Upper lobe of left lung (tissue), 6 donors: ENCODE measurements at places on chromosomes 6 and 20. TPM values are rescaled to one million over a fixed set of nuclear protein-coding genes. Genes with fewer than 3 reads are reported as not detected.

Gene WFDC11
- total RNA-seq = not detected

Gene CLPSL1
- not detected for total RNA-seq

Gene TAAR9
- not detected for total RNA-seq

Gene MATN4
- total RNA-seq = 0.30 TPM

Gene ENPP3
- 0.33 TPM for total RNA-seq

Gene BMP2
- 25.3 TPM for total RNA-seq

Gene LY6G6F
- total RNA-seq = 1.2 TPM

Gene ZNF311
- total RNA-seq = 1.9 TPM

Gene PARD6B
- total RNA-seq = 7.3 TPM

Gene HLA-DRB1
- total RNA-seq = 260 TPM

GRCh38 chr6:119978274-119978889 is 628.8 kb upstream of the MAN1A1 start:
- H3K4me3 ChIP-seq = no peak overlapping the region
- no peaks in the 10 kb centered on the region for H3K36me3 ChIP-seq
- no peak for DNase-seq

DNA sequence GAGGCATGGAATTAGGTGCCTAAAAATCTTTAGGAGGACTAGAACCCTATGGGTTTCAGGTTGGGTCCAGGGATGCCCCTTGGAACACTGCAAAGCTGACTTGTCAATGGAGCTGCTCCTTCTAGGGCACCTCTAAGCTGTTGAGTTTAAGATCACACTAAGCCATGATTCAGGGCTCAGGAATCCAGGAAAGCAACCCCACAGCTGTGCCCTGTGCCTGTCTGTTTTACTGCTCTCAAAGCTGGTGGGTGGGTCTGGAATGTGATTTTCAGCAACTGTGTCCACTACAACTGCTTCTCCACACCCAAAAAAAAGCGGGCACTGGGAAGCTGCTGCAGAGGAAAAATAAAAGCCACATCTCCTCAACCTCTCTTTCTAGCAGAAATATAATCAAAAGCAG is 310.4 kb upstream of the MOCS1 start:
- no peak overlapping the region for H3K4me3 ChIP-seq
- H3K4me1 ChIP-seq = no peaks in the 10 kb centered on the region
- no peaks in the 10 kb centered on the region for H3K36me3 ChIP-seq
- no peak for DNase-seq
- no peak overlapping the region for H3K27ac ChIP-seq
- H3K27me3 ChIP-seq = no peaks in the 10 kb centered on the region

GRCh38 chr20:8220716-8221115 is 88.7 kb downstream of the PLCB1 start:
- no peak overlapping the region for H3K27ac ChIP-seq
- H3K36me3 ChIP-seq = no peaks in the 10 kb centered on the region
- H3K4me1 ChIP-seq = no peaks in the 10 kb centered on the region
- DNase-seq = no peak
- no peaks in the 10 kb centered on the region for H3K27me3 ChIP-seq
- H3K4me3 ChIP-seq = no peak overlapping the region

GRCh38 chr20:46365487-46366220 is 40.8 kb downstream of the ELMO2 start:
- no peak for DNase-seq
- no peak overlapping the region for H3K4me3 ChIP-seq
- peaks cover 35% of the 10 kb centered on the region for H3K36me3 ChIP-seq
- peaks cover 35% of the 10 kb centered on the region for H3K4me1 ChIP-seq
- H3K27ac ChIP-seq = no peak overlapping the region
- no peaks in the 10 kb centered on the region for H3K27me3 ChIP-seq

- H3K27me3 ChIP-seq = no peaks in the 10 kb centered on the region
- no peak overlapping the region for H3K4me3 ChIP-seq
- DNase-seq = peak; percentile 27
- peaks cover 23% of the 10 kb centered on the region for H3K4me1 ChIP-seq
- H3K36me3 ChIP-seq = no peaks in the 10 kb centered on the region
Observed at GRCh38 chr6:90286884-90287488, 9.7 kb downstream of the BACH2 start.

GRCh38 chr6:14058735-14059134 is 58.8 kb upstream of the CD83 start:
- DNase-seq = no peak
- H3K27me3 ChIP-seq = no peaks in the 10 kb centered on the region
- no peak overlapping the region for H3K27ac ChIP-seq
- no peak overlapping the region for H3K4me3 ChIP-seq

DNA sequence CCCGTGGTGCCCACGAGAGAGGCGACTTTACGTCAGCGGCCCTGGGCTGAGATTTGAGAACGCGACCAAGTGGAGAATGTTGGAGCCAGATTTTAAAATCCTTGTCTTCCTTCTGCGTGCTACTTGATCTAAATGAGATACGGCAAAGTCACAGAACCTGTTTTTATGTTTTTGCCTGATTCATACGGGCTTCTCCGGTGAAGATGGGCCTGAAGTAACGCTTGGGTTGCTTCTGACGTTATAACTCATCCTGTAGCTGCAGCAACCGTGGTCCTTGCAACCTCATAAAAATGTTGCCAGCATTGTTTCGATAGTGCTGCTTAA is 462 bp upstream of the SLC35B3 start:
- H3K4me3 ChIP-seq = peak overlapping the region; percentile 90
- H3K27ac ChIP-seq = peak overlapping the region; percentile 89
- no peaks in the 10 kb centered on the region for H3K27me3 ChIP-seq
- H3K36me3 ChIP-seq = no peaks in the 10 kb centered on the region

DNA sequence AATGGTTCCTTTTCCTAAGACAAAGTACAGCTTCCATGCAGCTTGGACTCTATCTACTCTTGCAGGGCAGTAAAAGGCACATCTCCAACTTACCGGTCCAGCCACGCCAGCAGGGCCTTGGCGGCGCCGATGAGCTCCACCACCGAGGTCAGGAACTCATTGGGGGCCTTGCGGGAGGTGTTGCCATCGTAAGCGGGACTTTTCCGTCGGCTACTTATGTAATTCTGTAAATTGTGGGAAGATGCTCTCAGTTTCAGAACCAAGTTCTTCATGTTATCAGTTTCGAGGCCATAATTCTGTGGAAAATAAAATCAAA is 68.5 kb downstream of the CNKSR3 start:
- no peak for DNase-seq
- no peaks in the 10 kb centered on the region for H3K27me3 ChIP-seq
- H3K4me1 ChIP-seq = no peaks in the 10 kb centered on the region

DNA sequence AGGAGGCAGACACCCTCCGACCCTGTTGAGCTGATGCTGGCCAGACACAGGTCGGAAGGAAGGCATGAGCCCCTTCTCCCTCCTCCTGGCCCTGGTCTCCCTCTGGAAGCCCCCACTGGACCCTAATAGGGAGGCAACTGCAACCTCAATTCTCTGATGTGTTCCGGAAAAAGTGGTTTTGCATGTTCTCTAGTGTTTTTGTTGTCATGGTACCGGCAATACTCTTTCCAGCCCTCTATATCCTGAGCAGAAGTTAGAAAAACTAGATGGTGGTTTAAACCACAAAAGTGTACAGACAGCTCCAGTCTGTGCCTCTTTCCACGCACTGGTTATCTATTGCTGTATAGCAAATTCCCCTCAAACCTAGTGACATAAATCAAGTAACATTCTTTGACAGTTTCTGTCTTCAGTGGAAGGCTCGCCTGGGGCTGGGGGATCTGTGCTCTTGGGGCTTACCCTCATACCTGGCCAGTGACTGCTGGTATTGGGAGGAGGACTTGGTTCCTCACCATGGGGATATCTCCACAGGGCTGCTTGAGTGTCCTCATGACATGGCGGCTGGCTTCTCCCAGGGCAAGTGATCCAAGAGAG is 37.0 kb downstream of the SYTL3 start:
- H3K4me3 ChIP-seq = no peak overlapping the region
- no peak for DNase-seq
- no peaks in the 10 kb centered on the region for H3K27me3 ChIP-seq

GRCh38 chr20:14992961-14993360 is 655.5 kb upstream of the FLRT3 start:
- no peak for DNase-seq
- H3K4me3 ChIP-seq = no peak overlapping the region
- no peak overlapping the region for H3K27ac ChIP-seq
- no peaks in the 10 kb centered on the region for H3K4me1 ChIP-seq

GRCh38 chr20:43191946-43192863 is 2.5 kb upstream of the PTPRT start:
- peak; percentile 78 for DNase-seq
- no peak overlapping the region for H3K4me3 ChIP-seq
- no peaks in the 10 kb centered on the region for H3K27me3 ChIP-seq

GRCh38 chr6:13538084-13538483 is 36.3 kb upstream of the SIRT5 start:
- H3K27me3 ChIP-seq = no peaks in the 10 kb centered on the region
- peaks cover 5% of the 10 kb centered on the region for H3K4me1 ChIP-seq
- no peaks in the 10 kb centered on the region for H3K36me3 ChIP-seq
- no peak overlapping the region for H3K4me3 ChIP-seq
- no peak overlapping the region for H3K27ac ChIP-seq
- no peak for DNase-seq

GRCh38 chr6:26057899-26058298 is 29.3 kb upstream of the HFE start:
- peaks cover 15% of the 10 kb centered on the region for H3K4me1 ChIP-seq
- no peak overlapping the region for H3K27ac ChIP-seq
- no peaks in the 10 kb centered on the region for H3K36me3 ChIP-seq
- no peaks in the 10 kb centered on the region for H3K27me3 ChIP-seq
- H3K4me3 ChIP-seq = no peak overlapping the region
- DNase-seq = no peak

DNA sequence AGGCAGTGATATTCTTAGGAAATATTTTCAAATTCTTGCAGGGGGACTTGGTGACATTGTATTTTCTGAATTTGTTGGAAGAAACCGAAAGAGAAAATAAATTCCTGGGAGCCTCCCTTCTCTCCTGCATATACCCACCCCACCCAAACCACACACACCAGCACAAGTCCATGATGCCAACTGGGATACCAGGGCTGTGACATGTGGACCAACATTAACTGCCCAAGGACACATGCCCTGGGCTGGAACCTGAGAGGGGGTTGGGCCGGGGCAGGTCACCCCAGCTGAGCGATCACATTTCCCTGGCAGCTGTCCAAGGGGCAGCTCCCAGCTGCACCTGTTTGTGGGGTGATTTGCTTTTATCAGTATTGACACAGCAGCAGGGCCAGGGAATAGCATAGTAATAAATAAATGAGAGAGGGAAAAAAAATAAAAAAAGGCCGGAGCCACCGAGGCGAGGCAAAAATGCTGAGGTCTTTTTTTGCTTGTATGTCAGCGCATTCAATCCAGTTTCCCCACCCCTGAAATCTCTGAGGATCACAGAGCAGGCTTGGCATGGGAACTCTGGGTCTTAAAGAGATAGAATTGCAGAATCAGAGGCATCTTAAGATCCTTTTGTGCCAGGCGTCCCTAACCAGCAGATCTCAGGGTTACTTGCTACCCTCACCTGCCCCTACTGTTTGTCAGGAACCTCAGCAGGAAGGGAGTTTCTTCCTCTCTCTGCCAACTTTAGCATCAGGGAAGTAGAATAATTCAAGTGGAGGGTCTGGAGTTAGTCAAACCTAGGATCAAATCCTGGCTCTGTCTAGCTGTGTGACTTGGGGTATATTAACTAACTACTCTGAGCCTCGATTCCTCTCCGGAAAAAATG is 66.5 kb upstream of the PIM1 start:
- peak; percentile 90 for DNase-seq
- peak overlapping the region; percentile 85 for H3K27ac ChIP-seq
- no peaks in the 10 kb centered on the region for H3K36me3 ChIP-seq
- no peak overlapping the region for H3K4me3 ChIP-seq
- peaks cover 27% of the 10 kb centered on the region for H3K4me1 ChIP-seq

- H3K36me3 ChIP-seq = no peaks in the 10 kb centered on the region
- peak; percentile 17 for DNase-seq
- no peak overlapping the region for H3K4me3 ChIP-seq
- H3K4me1 ChIP-seq = no peaks in the 10 kb centered on the region
Observed at GRCh38 chr6:97978855-97979271, 695.8 kb upstream of the MMS22L start.

GRCh38 chr6:73329201-73329600 is 24.9 kb downstream of the DPPA5 start:
- no peak overlapping the region for H3K27ac ChIP-seq
- no peak for DNase-seq
- H3K27me3 ChIP-seq = no peaks in the 10 kb centered on the region
- no peaks in the 10 kb centered on the region for H3K36me3 ChIP-seq
- no peaks in the 10 kb centered on the region for H3K4me1 ChIP-seq
- H3K4me3 ChIP-seq = no peak overlapping the region

DNA sequence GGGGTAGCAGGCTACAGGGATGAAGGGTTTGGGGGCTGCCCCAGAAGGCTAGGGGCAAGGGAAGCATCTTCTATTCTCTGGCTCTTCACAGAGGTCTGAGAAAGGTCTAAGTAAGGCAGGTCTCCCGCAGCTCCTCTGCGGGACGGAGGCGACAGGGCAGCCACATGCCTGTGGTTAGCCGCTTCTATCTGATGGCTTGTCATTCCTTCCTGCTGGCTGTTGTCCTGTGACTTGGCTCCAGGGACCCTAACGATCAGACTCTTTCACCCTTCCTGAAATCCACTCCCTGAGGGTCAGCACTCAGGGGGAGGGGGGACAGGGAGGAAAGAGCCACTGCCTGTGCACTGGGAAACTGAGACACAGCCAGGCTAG is 673 bp downstream of the CST7 start:
- H3K4me1 ChIP-seq = no peaks in the 10 kb centered on the region
- H3K36me3 ChIP-seq = no peaks in the 10 kb centered on the region
- no peaks in the 10 kb centered on the region for H3K27me3 ChIP-seq

- H3K27ac ChIP-seq = no peak overlapping the region
- peaks cover 51% of the 10 kb centered on the region for H3K27me3 ChIP-seq
- H3K4me3 ChIP-seq = peak overlapping the region; percentile 18
- no peaks in the 10 kb centered on the region for H3K36me3 ChIP-seq
Observed at GRCh38 chr20:62551407-62552323, 75.9 kb upstream of the GATA5 start.

DNA sequence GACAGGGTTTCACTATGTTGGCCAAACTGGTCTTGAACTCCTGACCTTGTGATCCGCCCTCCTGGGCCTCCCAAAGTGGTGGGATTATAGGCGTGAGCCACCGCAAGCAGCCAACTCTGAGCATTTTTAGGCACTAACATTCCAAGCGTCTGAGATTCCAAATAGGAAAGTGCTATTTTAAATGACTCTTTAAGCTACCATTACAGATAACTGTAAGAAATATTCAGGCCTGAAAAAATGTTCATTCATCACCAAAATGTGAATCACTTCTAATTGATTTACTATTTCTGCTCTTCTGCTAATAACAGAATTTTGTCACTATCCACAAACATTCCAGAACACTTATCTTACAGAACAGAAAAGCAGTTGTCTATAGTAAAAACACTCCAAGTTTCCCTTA is 106.5 kb downstream of the BACH2 start:
- H3K27me3 ChIP-seq = no peaks in the 10 kb centered on the region
- DNase-seq = no peak
- H3K27ac ChIP-seq = no peak overlapping the region
- H3K36me3 ChIP-seq = no peaks in the 10 kb centered on the region
- H3K4me1 ChIP-seq = peaks cover 20% of the 10 kb centered on the region
